Omental fat pad (tissue), 4 donors: ENCODE measurements at places on chromosomes 2 and 18. TPM values are rescaled to one million over a fixed set of nuclear protein-coding genes. Genes with fewer than 3 reads are reported as not detected.

Gene LAMA1
- 7.4 TPM for total RNA-seq

Gene ARHGAP15
- total RNA-seq: 12.2 TPM

Gene GAL3ST2
- 3.1 TPM for total RNA-seq

Gene NT5DC4
- not detected for total RNA-seq

Gene ALPG
- not detected for total RNA-seq

Gene MTX2
- total RNA-seq: 26.8 TPM

Gene PLB1
- 6.3 TPM for total RNA-seq

Gene STARD6
- total RNA-seq: not detected

Gene BCL11A
- 0.28 TPM for total RNA-seq

Gene DPYSL5
- total RNA-seq: not detected

Gene HAAO
- total RNA-seq: 3.1 TPM

Gene ANKRD29
- 8.1 TPM for total RNA-seq

Gene GALNT14
- 2.6 TPM for total RNA-seq

Gene FN1
- total RNA-seq: 89.6 TPM

Gene RAD51AP2
- total RNA-seq: not detected
